ENCODE measurements at places on chromosomes 2 and 18. TPM values are rescaled to one million over a fixed set of nuclear protein-coding genes. Genes with fewer than 3 reads are reported as not detected.

- DNase-seq, result peak; percentile 33
Observed at GRCh38 chr2:105934467-105934866, 189.8 kb downstream of the NCK2 start.

DNA sequence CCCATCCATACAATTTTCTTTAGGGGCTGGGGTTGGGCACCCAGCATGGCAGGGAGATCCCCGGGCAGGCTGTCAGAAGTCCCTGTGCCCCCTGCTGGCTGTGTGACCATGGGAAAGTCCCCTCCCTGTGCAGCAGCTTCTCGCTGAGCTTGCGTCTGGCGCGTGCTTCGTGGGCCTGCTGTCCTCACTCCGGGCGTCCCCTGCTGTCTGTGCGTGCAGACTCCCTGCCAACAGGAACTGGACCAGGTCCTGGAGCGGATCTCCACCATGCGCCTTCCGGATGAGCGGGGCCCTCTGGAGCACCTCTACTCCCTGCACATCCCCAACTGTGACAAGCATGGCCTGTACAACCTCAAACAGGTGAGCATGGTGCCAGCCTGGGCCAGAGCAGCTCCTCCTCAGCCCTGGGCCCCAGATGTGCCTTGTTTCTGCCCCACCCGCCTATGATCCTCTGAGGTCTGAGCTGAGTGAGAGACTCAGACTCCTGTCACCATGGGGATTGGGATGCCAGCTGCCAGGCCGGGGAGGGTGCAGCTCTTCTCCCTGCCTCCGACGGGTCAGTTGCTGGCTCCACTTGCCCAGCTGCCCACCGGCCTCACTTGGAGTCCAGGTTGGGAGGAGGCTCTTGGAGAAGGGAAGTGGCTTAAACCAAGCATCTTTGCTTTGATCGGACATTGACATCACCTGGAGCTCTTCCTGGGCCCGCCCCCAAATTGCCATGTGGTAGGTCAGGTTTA lies 28.6 kb downstream of the IGFBP2 start:
- no peak for DNase-seq

DNA sequence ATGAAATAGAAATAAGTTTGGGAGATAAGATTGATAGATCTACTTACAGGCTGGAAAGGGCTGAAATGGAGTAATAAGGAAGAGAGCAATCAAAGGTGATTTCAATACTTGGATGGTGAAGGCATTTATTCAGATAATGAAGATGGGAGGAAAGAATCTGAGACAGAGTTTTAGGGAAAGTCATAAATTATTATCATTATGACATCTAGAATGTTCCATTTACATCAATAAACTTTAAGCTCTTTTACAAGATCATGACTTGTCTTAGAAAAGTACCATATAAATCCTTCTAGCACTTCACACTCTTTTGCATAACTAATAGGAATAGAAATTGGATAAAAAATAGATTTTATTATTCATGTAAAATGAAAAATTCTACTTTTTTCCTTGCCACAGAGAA lies 2.2 kb downstream of the SCN9A start:
- no peak for DNase-seq

DNA sequence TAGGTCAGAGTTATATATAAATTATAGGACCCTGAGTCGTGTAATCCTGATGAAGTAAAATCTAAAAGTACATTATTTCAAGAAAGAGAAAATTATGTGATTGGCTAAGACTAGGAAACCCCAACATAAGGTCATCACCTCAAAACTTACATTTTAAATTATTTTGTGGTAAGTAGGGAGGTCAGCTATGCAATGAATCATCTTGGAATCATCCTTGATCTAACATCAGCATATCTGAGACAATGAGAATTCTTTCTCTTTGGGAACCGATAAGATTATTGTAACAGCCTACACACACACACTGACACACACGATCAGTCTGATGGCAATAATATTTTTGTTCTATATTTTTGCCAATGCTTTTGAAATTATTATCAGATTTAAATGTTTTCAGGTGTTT lies 904.8 kb upstream of the CHAC2 start:
- DNase-seq, result no peak

DNA sequence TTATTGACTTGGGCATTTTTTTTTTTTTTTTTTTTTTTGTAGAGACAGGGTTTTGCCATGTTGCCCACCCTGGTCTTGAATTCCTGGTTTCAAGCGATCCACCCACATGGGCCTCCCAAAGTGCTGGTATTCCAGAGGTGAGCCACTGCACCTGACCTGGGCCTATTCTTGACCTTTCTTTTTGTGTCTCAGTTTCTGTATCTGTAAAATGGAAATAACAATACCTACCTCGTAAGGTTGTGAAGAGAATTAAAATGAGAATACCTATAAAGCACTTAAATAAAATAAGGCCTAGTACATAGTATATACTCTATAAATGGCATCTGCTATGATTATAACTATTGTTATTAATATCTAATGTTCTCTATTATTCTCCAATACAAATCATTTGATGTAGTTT lies 15.7 kb downstream of the MAP4K3 start:
- no peak for DNase-seq

DNA sequence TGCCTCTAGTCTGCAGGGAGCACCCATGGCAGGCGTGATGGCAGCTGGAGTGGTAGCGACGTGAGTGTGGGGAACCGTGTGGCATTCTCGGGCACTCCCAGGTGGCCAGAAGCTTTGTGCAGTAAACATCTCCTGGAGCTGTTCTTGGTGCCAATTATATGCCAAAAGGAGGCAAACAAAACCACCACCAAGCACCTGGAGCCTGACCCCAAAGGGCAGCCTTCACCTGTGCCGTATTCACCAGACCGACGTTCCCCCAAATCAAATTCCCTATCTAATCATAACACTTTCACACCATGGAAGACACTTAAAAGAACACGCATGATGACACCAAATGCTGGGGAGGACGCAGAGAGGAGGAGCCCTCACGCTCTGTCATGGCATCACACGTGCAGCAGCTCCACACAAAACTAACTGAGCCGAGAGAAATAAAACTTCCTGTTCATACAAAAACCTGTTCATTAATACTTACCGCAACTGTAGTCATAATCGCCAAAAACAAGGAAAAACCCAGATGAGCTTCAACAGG lies 123.6 kb downstream of the EIPR1 start:
- DNase-seq, result no peak

DNA sequence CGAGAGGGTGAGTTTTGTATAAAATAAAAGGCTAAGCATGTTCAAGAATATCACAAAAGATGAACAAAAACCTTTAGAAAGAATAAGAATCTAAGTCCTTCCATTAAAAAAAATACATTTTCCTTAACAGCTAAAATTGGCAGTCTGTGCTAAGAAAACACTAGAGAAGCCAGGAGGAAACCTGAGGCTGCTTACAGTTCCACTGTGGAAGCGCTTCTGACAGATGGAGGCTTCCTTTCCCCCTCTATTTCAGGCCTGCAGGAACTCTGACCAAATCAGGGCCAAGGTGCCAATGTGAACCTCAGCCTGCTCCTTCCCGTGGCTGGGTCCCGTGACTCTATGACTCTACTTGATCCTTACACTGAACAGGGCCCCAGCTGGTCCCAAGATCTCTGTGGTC lies 108.1 kb upstream of the ARHGAP28 start:
- DNase-seq, result no peak

- DNase-seq, result no peak
Observed at GRCh38 chr18:60649107-60649506, 276.5 kb upstream of the MC4R start.

DNA sequence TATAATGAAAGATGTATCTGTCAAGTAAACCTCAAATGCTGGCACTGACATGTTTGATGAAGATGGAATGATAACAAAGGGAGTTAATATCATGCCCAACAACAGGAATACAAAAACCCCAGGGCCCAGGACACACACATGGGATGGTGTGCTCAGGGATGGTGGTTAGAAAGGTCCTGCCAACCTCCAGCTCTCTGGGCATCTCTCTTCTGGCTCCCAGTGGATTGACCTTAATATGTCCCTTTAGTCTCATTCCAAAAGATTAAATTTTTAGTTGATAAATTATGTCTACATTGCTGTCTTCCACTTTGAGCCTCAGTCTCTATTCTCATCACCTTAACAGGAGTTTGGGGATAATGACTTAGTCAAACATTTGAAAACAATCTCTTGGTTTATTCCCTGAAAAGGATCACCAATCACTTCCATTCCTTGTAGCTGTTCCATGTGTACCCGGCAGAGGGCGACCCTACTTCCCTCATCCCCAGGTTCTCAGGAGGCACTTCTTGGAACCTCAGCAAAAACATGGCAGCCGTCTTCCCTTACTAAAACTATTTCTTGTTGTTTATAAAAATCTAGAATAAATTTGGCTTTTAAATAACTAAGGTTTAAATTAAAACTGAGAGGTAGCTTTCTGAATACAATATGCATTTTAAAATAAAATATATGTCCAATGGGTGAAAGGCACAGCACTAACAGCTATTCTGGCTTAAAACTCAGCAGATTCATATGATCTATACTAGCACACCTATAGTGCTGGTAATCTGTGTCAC lies 29.6 kb downstream of the MCEE start:
- peak; percentile 50 for DNase-seq

- no peak for DNase-seq
Observed at GRCh38 chr2:3637311-3637675, 20.7 kb upstream of the ALLC start.

DNA sequence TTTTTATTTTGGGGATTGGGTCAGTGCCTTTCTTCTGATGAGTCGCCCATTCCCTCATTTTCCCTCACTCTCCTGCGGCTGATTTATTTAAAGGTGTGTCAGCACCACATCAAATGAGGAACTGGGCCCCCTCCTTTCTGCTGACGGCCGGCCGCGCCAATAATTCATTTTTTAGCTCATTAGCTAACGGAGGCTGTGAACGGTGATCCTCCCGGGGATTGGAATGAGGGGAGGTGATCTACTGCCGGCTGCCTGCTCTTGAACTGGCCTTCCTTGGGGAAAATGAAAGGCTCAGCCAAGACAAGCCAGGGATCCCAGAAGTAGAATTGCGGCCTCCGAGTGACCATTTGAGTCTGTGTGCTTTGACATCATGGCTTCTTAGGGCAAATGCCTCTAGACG lies 54.2 kb downstream of the GBX2 start:
- no peak for DNase-seq

- no peak for DNase-seq
Observed at GRCh38 chr18:12393510-12393909, 14.2 kb upstream of the PRELID3A start.

DNA sequence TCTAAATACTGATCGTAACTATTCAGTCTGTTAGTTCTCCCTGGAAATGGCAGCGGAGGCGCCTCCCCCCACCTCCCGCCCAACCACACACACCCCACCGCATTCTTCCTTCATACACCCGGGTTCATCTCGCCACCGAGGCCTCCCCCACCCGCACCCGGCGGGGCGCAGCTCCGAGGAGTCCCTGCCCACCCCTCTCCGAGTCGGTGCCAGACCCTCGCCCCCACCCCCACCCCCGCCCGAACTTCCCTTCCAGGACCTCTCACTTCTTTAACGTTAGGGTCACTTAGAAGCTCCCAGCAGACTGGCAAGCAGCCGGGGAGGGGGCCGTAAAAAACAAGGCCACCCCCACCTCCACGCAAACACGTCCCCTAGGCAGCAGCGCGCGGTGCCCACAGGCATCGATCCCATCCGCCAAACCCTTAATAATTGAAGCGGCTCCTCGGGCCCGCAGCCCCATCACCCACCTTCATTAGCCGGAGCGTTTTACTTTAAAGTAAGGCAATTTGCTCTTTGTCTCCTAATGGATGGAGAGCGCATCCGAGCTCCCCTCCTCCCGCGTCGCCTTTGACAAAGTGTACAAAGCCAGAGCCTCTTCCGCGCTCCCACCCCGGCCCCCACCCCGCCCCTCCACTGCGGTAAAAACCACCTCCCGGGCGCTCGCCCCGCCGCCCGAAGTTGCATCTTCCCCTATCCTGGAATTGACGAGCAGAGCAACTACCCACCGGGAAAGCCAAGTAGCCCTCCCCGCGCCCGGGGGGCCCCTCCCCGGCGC lies 624 bp downstream of the ZNF516 start:
- DNase-seq, result peak; percentile 88

DNA sequence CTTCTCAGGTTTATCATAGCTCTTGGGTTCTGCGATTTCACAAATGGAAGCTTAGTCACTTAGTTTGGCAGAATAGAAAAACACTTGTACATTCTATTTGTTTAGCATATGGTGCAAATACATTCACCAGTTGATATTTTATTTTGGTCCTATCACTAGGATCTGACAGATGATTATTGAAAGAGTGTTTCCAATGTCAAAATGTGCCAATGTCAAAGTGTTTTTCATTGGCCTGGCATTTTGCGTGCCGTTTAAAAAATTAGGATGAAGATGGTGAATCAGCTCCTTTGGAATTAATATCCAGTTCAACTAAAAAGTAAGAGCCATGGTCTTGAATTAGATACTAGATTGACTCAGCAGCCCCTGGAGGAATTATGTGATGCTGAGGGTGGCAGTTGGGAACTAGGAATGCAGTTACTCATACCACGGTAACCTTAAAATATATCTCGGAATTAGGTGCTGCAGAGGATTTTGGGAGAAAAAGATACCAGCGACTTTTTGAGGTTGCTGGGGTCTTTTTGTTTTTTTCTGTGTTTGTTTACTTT lies 87.0 kb downstream of the SPHKAP start:
- DNase-seq, result no peak

- no peak for DNase-seq
Observed at GRCh38 chr2:207935121-207935990, 90.0 kb downstream of the PLEKHM3 start.

GRCh38 chr2:230967113-230967512 lies 28.8 kb upstream of the SPATA3 start:
- DNase-seq, result no peak

- DNase-seq, result no peak
Observed at GRCh38 chr2:173151671-173152401, 76.2 kb downstream of the MAP3K20 start.

DNA sequence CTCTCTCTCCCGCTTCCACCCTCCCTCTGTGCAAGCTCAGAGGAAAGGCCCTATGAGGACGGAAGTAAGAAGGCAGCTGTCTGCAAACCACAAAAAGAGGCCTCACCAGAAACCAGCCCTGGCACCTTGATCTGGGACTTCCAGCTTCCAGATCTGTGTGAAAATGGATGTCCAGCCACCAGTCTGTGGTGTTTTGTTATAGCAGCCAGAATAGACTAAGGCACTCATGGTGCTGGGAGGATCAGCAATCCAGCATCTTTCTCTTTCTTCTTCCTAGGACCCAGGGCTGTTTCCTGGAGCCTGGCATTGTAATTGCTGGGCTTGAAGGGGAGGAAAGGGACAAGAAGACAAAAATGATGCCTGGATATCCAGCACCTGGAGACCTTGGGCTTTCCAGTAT lies 122.5 kb downstream of the SOCS6 start:
- DNase-seq, result no peak

The DAPL1 gene
- not detected for polyA plus RNA-seq

The RAB17 gene
- 19.3 TPM for polyA plus RNA-seq

The PTPN2 gene
- polyA plus RNA-seq, result 77.6 TPM

The MAPRE2 gene
- 12.5 TPM for polyA plus RNA-seq

The NAB1 gene
- 14.3 TPM for polyA plus RNA-seq

The SPC25 gene
- polyA plus RNA-seq, result 0.77 TPM

The OR6B2 gene
- not detected for polyA plus RNA-seq
